ENCODE measurements at places on chromosomes 12 and 14.

- DNase-seq = no peak
Measured at GRCh38 chr14:80549141-80549540, 337.8 kb upstream of the DIO2 start.

GRCh38 chr12:27743601-27744000 lies 33.0 kb downstream of the MRPS35 start:
- DNase-seq = no peak

- no peak for DNase-seq
Measured at GRCh38 chr12:22640851-22641250, 15.9 kb downstream of the ETNK1 start.

DNA sequence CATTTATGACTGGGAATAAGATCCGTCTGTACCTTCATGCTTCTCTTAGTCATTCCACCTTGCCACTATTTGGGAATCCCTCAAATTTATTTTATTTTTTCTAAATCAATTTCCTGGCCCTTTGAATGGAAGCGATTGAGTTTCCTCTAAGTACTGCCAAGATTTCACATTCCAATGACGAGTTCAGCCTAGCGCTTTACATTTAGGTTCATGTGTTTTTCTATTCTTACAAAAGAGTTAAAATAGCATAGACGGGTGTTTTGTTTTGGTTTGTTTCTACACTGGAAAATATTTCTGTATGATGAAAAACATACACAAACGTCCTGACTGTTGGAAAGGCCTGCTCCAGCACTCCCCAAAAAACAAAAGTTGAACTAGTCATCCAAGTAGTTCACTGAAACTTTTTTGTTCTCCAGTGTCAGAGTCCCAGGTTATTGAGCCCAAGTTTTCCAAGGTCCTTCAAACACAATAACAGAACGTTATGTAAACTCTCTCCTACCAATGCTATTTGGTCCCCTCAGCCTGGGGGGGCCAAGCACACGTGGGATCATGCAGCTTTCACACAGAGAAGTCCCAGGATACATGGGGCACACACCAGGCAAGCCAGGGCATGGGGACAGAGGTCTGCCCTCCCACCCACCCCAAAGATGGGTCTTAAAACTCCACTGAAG lies 74.8 kb upstream of the FOXN3 start:
- DNase-seq = no peak

DNA sequence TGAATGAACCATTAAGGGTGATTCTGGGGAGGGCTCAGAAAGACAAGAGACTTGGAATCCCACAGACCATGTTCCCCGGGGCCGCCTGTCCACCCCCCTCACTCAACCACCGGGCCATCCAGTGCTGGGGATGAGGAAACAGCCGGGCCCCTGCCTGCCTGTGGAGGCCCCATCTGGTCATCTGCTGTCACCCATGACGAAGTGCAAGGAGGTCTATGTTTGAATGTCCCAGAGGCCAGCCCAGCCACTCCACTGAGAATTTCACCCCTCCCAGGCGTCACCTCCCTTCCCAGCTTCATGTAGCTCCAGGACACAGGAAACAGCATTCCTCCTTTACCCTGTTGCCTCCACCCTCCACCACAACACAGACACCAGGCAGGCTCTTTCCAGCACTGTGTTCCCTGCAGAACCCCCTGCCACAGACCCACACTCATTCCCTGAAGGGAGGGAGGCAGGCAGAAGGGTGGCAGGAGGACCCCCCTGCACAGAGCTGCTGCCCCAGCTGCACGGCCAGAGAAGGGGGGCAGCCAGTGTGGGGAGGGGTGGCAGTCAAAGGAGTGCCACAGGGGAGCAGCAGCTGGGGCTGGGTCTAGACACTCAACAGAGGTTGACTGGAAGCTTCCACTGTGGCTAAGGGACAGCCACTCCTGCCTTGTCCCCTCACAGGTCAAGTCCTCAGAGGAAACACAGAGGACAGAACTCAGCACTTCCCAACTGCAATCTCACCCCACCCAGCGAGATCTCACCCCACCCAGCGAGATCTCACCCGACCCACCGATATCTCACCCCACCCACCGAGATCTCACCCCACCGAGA lies 50.3 kb upstream of the PPP2R5C start:
- peak; percentile 53 for DNase-seq

GRCh38 chr12:132492522-132492921 lies 2.6 kb downstream of the FBRSL1 start:
- no peak for DNase-seq

- DNase-seq = no peak
Measured at GRCh38 chr12:12559719-12560296, 2.9 kb downstream of the DUSP16 start.

DNA sequence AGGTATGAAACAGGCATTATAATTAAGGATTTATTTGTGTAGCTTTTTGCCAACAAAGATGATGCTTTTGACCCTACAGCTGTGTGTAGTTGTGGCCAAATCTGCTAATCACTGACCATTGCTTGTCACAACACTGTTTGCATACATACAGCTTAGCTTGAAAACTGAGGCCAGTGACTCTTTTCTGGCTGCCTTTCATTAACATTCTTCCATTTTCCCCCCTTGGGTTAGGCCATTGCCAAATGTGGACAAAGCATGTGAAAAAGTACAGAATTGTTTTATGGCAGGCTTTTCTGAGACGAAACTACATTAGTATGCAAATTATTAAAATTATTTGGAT lies 263.3 kb downstream of the SLC16A7 start:
- no peak for DNase-seq

GRCh38 chr12:89162589-89163261 lies 189.6 kb downstream of the DUSP6 start:
- DNase-seq = peak; percentile 33

DNA sequence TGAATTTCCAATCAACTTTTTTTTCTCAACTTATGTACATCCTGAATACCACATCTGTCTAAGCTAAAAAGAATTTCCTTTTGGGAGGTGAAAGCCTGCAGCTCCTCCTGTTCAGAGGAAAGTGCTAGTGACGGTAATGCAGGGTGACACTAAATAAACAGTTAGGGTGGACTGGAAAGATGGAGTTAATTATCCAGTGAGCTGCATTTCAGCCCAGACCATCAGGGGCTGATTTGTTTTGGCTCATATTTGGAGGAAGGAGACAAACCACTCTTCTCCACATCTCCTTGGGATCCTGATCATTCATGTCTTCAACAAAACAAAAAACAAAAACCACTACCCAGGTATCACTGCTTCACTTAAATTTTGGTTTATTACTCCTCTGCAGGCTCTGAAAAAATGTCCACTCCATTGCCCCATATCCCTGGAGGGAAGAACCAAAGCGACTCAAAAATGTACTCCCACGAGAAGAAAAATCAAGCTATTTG lies 5.1 kb upstream of the SIX1 start:
- no peak for DNase-seq

DNA sequence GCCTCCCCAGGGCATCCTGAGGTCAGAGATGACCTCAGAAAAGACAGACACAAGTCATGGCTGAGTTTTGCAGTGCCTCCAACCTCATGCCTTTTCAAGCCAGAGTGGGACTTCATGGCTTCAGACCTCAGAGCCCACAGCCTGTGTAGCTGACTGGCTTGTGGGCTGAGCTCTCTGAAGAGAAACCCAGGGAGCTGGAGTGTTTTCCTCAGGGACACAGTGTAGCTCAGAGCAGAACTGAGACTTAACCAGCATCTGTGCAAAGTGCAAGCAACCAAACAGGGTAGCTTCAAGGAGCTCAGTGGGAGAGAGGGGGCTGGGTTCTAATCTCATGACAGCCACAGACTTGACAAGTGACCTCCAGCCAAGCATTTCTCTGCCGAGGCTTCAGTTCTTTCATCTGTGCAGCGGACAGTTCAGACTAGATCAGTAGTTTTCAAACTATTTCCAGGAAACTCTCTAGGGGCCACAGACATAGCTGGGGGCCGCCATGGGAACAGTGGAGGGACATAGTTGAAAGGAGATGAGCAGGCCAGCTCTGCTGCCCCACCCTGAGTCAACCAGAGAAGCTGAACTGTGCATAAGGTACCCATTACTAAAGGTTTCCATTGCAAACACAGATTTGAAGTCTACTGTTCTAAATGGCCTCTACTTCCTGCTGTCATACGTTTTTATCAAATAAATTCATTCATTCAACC lies 80.0 kb downstream of the LGMN start:
- no peak for DNase-seq

DNA sequence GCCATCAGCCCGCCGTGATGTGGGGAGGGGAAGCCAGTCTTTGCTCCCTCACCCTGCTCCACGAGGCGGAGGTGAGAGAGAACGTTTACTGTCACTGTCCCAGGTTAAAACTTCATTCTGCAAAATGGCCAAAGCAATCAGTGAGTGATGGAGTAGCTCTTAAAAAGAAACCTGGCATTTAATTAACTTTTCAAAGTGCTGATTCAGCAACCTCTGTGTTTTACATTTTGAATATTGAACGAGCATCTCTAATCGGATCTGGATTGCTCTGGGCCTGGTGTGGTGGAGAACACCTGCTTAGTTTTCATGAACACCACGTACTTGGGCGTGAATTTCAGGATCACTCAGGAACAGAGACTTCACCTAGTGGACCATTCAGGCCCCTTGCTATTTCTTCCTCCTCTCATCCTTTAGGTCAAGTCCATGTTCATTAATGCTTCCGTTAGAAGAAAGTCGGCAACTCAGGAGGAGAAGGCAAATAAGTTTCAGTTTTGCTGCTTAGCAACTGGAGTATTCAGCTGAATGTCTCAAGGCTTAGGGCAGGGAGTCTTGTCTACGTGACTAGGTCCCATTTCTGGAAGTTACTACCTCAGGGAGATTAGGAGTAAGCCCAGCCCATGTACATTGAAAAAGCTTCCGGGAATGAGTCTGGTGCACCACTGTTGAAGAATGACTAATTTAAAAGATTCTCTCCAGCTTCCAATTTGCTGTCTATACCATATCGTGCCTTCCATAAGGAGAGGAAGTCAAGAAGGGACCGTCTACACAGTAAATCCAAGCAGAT lies 68.2 kb downstream of the IFT43 start:
- DNase-seq = no peak

GRCh38 chr12:5817246-5817645 lies 127.8 kb downstream of the ANO2 start:
- DNase-seq = no peak

All from CD4-positive, alpha-beta T cell treated with Interferon alpha-2 for 1 hour (primary cell).